ENCODE measurements at places on chromosomes 5 and 9.

DNA sequence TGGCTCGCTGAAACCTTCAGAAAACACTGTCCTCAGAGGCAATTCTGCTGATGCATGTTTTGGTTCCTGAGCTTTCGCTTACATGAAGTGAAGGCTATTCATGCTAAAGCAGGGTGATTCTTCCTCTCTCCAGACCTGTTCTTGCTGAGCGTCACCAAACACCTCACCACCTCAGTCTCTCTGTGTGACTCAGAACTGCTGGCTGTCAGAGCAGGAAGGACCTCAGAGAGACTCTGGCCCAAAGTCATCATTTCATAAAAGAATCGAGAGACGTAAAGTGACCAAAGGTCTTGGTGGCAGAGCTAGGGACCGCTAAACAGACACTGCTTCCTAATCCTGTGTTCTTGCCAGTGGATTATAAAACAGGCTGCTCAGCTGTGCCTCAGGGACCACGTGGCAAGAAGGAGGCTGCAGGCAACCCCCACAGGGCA lies 73.8 kb downstream of the LHFPL2 start:
- no peak for DNase-seq

DNA sequence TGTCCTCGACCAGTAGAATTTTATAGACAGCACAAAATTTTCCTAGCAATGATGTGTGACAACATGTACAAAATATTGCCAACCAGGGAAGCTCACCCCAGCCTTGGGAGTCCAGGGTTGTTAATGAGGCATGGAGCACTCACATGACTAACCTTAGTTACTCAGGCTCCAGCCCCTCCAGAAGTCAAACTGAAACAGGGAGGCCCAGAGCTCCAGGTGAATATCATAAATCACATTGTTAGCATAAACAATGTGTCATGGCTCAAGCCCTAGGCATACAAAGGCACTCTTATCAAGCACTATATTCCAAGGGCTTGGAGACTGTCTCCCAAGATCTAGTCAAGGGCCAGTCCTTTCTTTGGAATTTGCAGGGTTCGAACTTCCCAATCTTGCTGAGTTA lies 44.4 kb downstream of the TNFAIP8 start:
- peak; percentile 76 for DNase-seq

DNA sequence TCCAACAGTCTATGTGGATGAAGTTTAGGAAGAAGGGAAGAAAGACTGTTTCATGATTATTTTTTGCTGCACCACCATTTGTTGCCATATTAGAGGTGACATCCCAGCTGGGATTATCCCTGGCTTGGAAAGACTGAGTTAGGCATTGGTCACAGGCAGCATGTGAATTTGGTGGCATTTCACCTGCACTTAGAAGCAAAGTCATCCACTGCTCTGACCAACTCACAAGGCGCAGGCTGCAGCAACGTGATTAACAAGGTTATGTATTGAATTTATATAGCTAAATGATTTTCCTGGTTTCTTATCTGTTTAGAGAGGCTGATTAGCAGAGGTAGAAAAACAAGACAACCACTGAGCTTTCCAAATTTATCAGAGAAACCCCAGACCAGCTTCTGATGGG lies 2.7 kb downstream of the FYB1 start:
- no peak for DNase-seq

DNA sequence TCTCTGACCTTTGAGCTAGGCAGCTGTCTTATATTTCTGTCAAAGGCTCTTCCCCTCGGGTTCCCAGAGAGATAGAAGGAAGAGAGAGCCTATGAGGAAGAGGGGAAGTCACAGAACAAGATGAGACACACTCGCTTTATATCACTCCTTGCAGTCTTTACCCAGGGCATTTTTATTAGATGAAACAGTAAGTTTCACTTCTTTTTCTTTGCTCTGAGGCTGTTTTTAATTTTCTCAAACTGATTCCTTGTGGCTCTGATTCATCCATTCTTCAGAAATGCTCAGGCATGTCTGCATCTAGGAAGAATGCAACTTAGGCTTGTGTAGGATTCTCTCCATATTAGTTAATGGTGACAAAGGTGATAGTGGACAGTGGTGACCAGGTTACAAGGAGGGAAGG lies 132.9 kb upstream of the CHD1 start:
- DNase-seq: no peak

DNA sequence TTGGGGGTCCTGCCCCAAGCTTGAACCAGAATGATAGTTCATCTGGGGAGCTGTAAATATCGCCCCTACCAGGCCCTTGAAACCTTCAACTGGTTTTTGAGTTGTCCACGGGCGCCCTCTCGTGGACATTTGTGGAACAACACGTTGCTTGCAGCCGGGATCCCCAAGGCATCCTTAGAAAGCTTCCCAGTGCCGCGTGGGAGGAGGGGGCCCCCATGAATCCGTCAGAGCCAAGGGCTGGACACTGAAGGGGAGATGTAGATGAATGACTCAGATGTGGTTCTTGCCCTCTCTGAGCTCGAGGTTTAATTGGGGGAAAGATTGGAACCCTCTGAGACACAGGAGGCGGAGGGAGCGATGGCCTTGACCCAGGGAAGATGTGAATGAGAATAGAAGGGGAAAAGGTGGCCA lies 31.8 kb upstream of the ORM1 start:
- DNase-seq: peak; percentile 70
